CD14-positive monocyte (primary cell): ENCODE measurements at places on chromosomes 7 and 10.

- DNase-seq = no peak
Observed at GRCh38 chr10:17523917-17524316, 69.5 kb upstream of the ST8SIA6 start.

- DNase-seq = no peak
Observed at GRCh38 chr10:119758448-119759195, 32.8 kb downstream of the INPP5F start.

DNA sequence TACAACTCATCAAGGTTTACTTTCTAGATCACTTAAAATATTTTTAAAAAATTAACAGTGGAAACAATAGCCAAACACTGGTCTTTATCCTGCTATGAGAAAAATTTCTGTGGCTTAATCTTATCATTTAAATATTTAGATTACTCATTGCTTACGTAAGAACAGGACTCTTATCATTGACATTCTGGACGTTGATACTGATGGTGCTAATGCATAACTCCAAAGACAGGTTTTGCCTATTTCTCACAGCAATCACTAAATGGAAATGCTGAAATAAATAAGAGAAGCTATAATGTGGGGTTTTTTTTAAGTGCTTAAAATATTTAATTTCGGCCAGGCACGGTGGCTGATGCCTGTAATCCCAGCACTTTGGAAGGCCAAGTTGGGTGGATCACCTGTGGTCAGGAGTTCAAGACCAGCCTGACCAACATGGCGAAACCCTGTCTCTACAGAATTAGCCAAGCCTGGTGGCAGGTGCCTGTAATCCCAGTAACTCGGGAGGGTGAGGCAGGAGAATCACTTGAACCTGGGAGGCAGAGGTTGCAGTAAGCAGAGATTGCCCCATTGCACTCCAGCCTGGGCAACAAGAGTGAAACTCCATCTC is 195.0 kb downstream of the HGF start:
- no peak for DNase-seq

DNA sequence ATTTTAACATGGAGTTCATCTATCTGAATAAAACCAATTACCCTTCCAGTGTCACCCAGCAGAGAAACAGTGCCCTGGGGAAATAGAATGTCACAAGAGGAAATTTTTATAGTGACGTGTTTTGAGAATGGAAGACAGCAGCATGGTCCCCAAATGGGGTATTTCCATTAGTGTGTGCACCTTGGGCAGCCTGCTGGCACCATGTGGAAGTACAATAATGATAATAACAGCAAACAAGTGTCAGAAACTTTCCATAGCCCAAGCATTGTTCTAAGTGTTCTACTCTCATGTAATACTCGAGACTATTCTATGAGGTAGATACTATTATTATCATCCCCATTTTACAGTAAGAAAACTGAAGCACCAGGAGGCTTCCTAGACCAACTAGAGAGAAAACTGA is 2.2 kb upstream of the PDE1C start:
- no peak for DNase-seq

GRCh38 chr10:3886641-3887251 is 101.7 kb upstream of the KLF6 start:
- no peak for DNase-seq

DNA sequence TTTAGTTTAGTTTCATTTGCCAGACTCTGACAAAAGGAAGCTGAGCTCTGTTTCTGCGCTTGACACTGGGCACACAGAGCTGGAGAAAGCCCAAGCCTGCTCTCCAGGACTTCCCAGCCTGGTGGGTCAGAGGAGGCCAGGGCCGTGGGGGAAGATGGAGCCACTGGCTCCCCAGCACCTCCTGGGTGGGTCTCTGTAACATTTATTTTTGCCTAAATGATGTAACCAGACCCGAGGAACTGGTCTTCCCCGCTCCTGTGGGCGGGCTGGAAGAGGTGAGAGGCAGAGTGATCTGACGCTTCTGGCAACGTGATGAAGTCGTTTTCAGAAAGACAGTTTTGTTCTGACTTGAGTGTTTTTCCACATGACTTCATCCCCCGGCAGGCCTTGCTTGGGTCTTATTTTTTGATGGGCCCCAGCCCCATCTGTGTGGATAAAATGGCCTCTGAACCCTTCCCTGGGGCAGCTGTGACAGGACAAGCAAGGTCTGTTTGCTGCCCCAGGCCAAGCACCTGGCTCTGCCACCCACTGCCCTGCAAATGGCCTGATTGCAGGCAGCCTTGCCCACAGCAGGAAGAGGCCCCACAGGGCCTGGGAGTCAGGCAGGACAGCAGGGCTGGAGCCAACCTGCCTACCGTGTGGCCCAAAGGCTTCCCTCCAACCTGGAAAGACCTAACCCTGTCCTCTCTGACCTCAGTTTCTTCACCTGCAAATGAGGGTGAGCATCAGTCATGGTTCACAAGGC is 304.9 kb upstream of the ZMIZ1 start:
- no peak for DNase-seq

DNA sequence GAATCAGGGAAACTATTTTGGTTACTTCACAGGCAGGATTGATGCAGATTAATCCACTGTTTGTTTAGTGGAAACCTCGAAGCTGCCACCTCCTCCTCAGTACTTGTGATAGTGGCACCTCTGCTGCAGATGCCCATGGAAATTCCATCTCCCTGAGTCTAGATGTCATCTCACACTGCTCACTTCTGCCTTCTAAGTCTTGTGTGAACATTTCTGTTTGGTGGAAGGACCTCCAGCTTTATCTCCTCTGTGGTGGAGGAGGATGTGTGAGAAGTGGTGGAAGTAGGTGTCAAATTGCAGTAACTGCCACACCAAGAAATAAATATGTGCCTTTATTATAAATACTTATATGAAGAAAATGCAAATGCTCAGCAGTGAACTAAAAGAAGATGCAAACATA is 25.8 kb upstream of the GPR141 start:
- DNase-seq = no peak

- DNase-seq = no peak
Observed at GRCh38 chr10:11793762-11794479, 29.2 kb upstream of the PROSER2 start.

- no peak for DNase-seq
Observed at GRCh38 chr10:124221356-124222317, 128.2 kb upstream of the CHST15 start.

- no peak for DNase-seq
Observed at GRCh38 chr7:114629762-114630161, 215.1 kb downstream of the FOXP2 start.

GRCh38 chr7:16880554-16880953 is 1.2 kb downstream of the AGR3 start:
- DNase-seq = no peak
